ENCODE measurements at places on chromosomes 11 and 22.

GRCh38 chr11:123047266-123047946 is 14.5 kb downstream of the HSPA8 start:
- DNase-seq: no peak

DNA sequence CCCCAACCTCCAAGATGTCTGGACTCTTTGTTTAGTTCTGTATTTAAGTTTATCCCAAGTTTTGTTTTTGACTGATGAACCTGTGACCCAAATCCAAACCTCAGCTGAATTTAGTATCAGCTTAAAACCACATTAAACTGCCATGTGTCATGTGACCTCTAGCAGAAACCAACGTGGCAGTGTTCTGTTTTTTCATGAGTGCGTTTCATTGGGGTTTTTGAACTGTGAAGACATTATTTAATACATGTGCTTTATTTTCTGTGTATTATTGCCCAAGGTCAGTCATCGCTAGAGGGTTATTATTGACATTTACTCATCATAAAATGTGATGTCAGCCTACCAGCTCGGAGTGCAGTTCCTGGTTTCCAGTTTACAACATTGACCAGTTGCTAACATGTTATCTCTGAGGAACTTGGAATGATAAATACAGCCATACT is 1.8 kb downstream of the TLCD5 start:
- DNase-seq: no peak

GRCh38 chr22:18966748-18967147 is 30.7 kb upstream of the PRODH start:
- no peak for DNase-seq

- no peak for DNase-seq
Measured at GRCh38 chr11:59600636-59601035, 14.9 kb downstream of the OSBP start.

DNA sequence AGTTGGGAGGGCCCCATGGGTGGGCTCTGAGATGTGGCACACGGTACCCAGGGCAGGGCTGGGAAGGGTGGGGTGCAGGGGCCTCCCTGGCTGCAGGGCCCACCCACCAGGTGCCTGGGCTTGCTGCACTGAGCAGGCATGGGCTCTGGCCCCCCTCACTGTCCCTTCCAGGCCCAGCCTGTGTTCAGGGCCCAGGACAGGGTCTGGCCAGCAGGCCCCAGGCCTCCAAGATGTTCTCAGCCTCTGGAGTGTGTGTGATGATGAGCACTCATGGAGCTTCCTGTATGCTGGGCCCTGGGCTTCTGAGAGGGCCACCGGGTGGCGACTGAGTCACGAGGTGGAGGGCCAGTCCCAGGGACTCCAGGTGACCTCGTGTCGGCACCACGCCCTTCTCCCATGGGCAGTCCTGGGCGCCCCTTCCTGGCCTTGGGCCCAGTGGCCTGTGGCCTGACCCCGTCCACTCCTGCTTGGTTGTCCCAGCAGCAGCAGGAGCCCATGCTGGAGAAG is 55.9 kb upstream of the CCDC188 start:
- DNase-seq: peak; percentile 45

GRCh38 chr11:17770048-17770652 is 35.6 kb downstream of the KCNC1 start:
- peak; percentile 19 for DNase-seq

DNA sequence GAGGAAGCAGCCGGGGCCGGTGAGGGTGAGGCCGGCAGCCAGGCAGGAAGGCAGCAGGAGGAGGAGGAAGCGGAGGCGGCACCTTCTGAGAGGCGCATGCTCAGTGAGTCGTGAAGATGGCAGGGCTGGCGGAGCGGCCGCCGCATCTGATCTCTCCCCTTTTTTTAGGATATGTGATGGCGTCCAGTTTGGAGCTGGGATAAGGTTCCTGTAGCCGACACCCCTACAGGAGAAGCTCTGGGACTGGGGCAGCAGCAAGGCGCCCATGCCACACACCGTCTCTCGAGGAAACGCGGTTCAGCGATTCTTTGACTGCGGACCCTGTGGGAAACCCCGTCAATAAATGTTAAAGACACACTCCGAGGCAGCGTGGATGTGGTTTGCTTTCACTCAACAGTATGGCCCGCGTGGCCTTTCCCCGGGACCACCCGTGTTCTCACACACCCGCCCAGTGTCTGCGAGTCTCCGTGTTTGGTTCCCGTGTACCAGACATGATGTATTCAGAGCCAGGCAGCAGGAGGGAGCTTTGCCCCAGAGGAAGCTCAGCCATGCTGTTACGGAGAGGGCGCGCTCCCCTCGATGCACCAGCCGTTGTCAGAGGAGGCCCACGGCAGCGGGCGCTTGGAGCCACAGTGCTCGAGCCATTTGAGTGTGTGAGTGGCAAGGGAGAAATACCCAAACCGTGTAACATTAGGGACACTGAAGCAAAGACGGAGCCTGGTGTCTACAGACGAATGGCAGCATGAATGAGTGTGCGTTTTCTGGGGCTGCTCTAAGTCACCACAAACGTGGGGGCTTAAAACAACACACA is 27.7 kb upstream of the PARVB start:
- DNase-seq: no peak

DNA sequence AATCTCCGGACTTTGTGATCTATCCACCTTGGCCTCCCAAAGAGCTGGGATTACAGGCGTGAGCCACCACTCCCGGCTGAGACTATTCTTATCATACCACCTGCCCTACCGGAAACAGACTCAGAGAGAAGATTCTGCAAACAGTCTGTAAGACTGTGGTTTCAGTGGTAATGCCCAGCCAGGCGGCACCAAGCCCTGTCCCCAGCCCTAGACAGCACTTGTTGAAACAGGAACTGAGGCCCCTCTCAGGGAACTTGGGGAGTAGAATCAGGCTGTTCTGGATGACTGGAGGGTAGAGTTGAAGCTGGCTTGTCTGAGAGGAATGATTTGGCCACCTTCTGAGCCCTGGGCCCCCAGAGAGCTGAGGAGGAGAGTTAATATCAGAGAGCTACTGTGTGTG is 1.3 kb upstream of the INSC start:
- peak; percentile 84 for DNase-seq
